HuH-7 (cell line): ENCODE measurements at places on chromosomes 6 and 20.

- DNase-seq: peak; percentile 76
These were observed 828 bp upstream of the DSTN start for GRCh38 chr20:17568972-17569521.

- no peak for DNase-seq
These were observed 35.3 kb upstream of the LAMA2 start for GRCh38 chr6:128847431-128848210.

DNA sequence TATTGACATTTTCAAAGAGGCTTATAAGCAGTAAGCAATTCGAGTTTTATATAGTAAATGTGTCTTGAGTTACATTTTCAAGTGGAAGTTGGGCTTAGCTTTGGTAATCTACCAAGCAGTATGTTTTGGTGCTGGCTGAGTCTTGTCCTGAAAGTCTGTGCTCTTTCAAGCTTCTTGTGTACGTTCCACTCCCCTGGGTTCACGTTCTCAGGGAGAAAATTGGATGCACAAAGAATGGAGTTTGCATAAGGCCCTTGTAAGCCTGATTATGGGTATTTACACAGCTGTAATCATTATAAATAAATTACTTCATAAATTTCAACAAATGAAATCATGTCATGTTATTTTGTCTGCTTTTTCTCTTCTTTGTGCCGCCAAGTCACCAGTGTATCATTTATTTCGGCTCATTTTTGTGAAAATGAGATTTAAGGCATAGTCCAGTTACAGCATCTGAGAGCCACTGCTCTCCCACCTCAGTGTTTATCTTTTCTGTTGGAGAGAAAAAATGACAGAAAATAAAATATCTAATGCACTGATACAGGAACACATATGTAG is 262.5 kb downstream of the BTBD3 start:
- DNase-seq: no peak

DNA sequence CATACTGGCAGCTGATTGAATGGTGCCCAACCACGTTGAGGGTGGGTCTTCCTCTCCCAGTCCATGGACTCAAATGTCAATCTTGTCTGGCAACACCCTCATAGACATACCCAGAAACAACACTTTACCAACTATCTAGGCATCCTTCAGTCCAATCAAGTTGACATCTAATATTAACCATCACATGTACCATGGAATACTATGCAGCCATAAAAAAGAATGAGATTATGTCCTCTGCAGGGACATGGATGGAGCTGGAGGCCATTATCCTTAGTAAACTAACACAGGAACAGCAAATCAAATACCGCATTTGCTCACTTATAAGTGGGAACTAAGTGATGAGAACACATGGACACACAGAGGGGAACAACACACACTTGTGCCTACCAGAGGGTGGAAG is 206.9 kb upstream of the RNF217 start:
- no peak for DNase-seq

- DNase-seq: no peak
These were observed 46.8 kb downstream of the MAP7 start for GRCh38 chr6:136503303-136504029.

DNA sequence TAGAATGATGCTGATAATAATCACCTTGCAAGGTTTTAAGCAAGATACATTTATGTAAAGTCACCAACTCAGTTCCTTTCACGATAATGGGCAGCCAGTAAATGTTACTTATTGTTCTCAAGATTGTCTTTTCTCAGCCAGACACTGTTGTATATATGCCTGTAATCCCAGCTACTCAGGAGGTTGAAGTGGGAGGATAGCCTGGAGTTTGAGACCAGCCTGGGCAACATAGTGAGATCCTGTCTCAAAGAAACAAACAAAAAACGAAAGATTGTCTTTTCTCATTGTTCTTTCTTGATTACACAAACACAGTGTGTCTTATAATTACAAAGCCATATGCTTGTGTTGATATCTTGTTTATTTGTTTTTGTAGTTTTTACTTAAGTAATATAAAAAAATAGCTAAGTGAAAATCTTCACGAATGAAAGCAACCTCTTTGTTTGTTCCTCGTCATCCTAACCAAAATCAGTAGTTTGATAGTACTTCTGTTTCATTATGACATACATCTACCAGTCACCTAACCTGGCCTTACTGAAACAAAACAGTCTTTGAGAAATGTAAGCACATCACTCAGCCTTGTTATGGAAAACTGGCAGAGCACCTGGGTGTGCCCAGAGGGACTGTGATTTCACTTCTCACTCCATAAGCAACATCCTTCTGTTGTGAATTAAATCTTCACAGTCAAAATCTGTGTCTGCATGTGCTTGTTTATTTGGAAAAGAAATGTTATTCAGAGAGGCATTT is 436.2 kb upstream of the SOX4 start:
- no peak for DNase-seq

- DNase-seq: no peak
These were observed 473.0 kb upstream of the CITED2 start for GRCh38 chr6:139847457-139847813.

- no peak for DNase-seq
These were observed 75.7 kb upstream of the JARID2 start for GRCh38 chr6:15170126-15170525.

- DNase-seq: no peak
These were observed 154.9 kb upstream of the MLN start for GRCh38 chr6:33958526-33959328.
